Effector CD4-positive, alpha-beta T cell (primary cell): ENCODE measurements at places on chromosomes 5 and 9.

DNA sequence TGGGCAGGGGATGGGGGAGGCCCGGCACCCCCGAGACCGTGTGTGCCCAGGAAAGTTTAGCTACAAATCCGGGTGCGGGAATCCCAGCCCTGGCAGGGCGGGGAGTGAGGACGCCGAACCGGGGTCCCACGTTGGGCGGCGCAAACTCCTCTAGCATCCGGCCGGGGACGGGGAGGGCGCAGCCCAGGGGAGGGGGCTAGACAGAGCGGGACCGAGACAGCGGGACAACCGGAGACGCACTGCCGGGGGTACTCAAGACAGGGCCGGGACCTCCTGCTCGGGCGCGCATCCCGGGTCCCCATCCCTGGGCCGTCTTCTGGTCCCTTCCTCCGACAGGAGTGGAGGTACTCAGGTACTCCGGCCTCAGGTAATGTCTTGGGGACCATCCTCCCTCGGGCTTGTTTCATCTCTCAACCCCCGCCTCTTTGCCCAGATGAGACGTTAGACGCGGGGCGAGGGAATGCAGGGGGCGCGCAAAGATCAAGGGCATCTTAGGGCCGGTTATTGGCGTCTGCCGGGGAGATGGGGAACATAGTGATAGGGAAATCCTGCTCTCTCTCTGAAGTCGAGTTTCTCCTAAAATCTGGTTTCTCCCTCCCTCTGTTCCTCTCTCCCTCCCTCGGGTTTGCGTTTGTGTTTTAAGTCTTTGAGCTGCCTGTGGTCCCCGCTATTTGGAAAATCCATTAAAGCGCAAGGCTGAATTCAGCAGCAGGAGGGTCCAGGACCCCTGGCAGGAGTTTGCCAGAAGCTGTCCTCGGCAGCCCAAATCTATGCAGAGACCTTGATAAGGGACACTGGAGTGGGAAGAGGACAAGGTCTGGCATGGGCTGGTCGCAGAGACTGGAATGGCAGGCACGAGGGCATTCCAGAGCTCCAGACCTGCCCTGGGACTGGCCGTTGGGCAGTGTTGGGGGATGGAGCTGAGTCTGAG is 815 bp downstream of the PDZD2 start:
- no peak for DNase-seq

DNA sequence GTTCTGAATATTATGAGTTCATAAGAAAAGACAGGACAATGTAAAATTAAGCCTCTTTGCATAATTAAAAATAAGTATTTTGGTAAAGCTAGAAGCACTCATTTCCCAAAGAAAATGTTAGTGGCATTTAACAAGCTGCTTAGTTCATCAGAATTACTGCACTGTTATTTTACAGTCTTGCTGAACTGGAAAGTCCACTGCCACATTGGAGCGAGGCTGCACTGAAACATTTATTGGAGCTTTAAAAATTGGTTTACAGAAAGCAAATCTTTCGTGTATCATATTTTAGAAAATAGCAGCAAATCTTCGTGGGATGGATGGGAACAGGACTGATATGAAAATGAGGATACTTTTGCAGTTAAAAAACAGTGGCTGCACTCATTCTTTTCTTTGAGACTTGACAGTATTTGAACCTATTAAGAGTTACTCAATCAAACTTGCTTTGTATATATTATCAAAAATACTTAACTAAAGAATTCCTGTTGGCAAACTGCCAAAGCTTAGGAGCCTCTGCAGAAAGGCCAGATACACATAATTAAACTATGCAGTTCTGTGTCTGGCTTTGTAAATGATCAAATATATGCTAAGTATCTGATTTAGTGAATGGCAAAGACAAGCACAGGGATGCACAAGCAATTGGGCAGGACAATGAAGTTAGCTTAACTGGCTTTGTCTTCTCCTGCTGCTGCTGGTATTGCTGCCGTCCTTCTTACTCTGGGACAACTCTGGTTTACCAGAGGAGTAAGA is 16.5 kb upstream of the FBXL7 start:
- no peak for DNase-seq

GRCh38 chr9:15357050-15357653 is 50.1 kb upstream of the TTC39B start:
- DNase-seq: peak; percentile 24

GRCh38 chr5:135737701-135738563 is 96.5 kb upstream of the SLC25A48 start:
- no peak for DNase-seq

GRCh38 chr9:79686381-79687130 is 114.8 kb downstream of the TLE4 start:
- DNase-seq: no peak

DNA sequence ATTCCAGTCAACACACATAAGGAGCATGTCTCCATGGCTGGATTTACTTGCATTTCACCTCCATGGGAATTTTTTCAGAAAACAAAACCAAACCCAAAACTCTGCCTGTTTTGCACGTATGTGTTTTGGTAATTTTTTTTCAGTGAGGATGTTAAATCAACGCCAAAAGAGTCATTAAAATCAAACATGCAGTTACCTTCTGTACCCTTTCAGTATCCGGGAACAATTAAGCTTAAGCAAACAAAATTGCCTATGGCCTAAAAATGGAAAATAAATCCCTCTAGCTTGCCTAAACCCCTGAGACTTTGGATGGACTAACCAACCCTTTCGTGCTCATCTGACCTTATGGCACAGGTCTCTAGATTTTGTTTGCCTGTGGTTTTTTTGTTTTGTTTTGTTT is 209.2 kb upstream of the KLF4 start:
- DNase-seq: no peak

DNA sequence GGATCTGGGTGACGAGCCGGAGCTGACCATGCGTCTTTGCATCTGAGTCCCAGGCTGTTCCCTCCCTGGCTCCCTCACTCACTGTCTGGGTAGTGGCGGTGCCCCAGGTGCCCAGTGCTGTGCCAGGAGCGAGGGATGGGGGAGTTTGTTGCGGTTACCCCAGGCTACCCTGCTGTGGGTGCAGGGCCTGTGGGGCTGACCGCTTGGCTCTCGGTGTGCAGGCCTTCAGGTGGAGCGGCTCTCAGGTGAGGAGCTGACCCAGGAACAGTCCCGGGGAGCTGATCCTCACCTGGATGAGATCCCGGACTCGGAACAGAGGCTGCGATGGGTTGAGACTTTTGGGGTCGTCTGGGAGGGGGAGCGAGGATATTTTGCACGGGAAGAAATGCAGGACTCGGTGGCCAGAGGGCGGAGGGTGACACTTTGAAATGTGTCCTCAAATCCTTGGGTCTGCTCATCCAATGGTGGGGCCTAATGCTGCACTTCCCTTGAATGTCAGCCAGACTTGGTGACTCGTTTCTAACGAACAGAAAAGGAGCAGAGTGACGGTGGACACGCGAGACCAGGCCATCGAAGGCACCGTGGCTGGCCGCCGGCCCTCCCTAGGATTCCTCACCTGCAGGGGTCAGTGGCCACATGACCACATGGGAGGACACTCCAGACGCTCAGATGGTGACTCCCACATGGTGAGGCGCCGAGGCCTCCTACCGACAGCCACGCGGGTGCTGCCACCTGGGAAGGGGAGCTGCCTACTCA is 104.3 kb upstream of the RAPGEF1 start:
- no peak for DNase-seq

GRCh38 chr5:33441241-33442177 is 744 bp downstream of the TARS1 start:
- DNase-seq: peak; percentile 11

GRCh38 chr9:81686614-81687520 is 2.5 kb downstream of the TLE1 start:
- DNase-seq: no peak

GRCh38 chr9:92483627-92484545 is 1.6 kb upstream of the ASPN start:
- DNase-seq: no peak

DNA sequence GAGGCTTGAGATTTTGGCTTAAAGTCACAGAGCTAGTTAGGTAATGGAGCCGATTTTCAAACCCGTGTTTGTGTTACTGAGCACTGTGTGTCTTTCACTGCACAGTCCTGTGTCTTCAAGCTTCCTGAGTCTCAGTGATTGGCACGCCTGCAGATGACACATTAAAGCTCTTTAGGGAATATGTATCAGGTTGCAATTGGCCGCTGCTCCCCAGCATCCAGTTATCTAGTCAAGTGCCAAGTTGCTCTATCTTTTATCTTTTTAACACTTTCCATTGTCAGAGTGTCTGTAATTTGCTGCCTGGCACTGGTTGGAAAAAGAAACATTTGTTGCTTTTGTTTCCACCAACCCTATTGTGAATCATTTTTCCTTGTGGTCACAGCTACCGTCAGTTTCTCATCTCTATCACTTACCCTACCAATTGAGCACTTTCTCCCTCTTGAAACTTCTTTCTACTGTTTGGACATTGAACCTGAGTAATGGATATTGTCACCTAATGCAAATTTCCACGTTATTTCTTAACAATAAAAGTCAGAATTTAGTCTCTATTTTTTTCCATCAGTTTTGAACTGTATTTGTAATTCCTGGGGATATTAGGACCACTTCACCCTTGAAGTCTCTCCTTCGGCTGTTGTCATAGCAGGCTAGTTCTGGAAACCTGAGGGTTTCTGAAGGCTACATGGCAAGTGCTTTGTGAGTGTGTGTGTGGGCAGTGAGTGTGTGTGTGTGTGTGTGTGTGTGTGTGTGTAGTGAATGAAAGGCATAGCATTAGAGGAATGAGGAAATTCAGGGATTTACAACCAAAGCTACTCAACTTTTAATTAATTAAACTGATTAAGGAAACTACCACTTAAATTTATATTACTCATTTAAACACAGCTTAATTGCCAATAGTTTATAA is 274.3 kb downstream of the ISL1 start:
- no peak for DNase-seq

DNA sequence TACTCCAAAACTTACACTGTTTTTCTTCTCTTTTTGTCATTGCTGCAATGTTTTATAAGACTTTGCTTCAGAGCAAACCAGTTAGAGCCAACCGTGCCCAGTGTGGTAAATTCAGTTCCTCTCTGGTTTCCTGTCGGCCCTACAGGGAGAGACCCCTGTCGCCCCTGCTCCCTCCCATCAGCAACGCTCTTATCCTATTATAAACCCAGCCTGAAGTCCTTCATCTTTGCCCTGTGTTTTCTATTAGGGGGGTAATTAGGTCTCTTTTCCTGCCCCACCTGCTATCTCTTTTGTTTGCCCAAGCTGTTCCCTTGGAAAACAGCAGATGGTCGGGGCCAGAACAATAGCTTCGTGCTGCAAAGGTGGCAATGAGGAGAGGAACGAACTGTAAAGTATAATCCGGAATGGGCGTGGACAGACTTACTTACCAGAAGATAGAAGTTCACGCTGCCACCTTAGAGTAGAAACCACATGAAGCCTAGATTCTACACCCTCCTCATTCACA is 21.4 kb upstream of the OTULINL start:
- no peak for DNase-seq

GRCh38 chr5:87276655-87277054 is 9.0 kb downstream of the RASA1 start:
- no peak for DNase-seq

GRCh38 chr9:24071091-24071490 is 245.1 kb upstream of the ELAVL2 start:
- no peak for DNase-seq

DNA sequence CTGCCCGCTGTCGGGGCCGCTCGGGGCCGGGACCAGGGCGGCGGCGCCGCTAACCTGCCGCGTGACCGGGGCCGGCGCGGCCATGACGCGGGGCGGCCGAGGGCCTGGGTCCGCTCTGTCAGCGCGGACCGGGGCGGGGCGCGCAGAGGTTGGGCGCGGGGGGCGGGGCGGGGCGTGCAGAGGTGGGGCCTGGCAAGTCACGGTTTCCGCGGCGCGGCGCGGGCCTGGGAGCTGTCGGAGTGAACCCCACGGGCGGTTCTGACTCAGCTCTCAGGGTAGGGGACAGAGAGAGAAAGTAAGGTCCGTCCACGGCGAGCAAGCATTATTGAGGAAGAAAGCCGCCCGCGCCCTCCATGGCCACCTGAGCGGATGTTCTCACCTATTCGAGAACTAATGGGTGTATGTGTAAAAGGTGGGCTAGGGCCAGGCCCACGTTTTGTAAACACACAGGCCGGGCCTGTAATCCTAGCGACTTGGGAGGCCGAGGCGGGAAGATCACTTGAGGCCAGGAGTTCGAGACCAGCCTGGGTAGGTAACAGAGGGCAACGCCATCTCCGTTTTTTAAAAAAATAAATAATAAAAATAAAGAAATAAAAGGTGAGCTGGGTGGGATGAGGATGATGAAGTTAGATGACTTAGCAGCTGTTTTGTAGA is at the start of gene PRXL2C:
PRXL2C (minus strand) TSS at position 120 of the 654 bp plus-strand sequence; CDS start at position 84, 36 bp downstream.
- peak; percentile 78 for DNase-seq
